ENCODE measurements at places on chromosomes 2 and 18.

DNA sequence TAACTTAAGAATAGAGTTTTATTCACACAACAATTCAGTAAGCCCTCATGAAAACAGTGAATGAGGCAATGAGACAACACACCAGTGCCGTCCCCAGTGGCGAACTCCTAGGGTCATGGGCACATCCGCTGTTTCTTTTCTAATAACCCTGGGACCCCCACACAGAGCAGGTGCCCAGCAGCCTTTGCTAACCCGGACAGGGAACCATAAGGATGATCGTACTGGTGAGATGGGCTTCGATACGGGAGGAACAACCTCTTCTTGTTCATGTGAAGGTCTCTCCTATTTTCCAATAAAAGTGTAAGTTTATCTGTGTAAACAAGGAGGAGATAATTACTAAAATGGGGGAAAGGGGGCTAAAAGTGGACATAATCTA is 97.4 kb upstream of the MGAT4A start:
- DNase-seq, result no peak

DNA sequence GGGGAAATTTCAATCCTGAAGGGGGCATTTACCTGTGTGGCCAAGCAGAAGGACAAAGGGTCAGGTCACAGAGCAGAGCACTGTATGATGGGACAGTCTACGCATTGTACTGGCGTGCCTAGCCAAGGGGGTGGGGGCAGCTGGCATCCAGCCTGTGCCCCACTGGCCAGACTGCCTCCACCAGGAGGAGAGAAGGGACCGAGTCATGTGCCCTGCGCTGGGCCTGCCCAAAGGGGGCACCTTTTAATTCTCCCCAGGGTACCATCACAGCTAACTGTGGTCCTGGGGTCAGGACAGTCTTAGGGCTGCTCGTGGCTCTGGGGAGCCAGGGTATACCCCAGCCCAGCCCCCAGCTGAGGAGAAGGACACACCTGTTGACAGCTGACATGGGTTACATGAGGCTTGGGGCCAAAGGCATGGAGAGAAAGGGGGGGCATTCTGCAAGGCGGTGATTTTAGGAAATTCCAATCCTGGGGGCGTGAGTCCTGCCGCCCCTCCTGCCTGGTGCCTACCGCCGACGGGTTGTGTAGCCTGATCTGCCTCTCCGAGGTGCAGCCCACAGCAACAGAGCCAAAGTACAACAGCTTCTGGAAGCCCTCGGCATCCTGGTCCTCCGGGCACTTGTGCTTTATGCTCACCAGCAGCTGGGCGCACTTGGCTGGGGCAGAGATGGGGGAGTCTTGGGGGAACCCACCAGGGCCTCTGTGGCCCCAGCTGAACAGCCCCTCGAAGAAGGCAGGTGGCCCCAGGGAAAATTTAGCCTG is 11.0 kb downstream of the CFAP65 start:
- DNase-seq, result no peak

DNA sequence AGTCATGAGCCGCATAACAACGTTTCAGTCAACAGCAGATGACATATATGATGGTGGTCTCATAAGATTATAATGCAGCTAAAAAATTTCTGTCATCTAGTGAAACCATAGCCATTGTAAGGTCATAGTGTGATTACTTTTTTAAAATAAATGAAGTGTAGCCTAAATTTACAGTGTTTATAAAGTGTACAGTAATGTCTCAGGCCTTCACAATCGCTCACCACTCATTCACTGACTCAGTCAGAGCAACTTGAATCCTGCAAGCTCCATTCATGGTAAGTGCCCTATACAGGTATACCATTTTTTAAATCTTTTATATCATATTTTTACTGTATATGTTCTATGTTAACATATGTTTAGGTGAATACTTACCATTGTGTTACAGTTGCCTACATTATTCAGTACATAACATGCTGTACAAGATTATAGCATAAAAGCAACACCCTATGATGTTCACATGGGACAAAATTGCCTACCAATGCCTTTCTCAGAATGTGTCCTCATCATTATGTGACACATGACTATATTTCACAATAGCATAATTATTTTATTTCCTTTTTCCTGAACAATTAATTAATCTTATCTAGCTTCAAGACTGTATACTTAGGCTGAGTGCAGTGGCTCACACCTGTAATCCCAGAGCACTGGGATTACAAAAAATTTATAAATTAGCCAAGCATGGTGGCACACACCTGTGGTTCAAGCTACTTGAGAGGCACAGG is 1115.9 kb upstream of the ZEB2 start:
- DNase-seq, result no peak

GRCh38 chr2:205054789-205055188 is 509.5 kb downstream of the PARD3B start:
- no peak for DNase-seq

DNA sequence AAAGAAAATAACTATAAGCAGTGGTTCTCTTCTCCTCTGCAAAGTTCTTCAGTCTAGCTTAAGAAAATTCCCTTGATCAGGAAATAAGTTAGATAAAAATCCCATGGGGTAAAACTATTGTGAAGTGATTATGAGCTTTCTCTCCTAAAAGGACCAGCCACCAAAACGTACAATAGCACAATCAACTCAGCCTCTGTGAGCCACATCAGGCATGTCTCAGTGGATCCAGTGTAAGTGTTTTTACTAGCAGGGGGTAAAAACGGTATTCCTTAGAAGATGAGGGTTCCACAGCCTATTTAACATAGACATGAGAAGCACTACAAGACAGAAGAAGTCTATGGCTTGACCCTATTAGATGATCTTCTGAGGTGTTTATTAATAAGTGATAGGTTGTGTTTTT is 503.2 kb downstream of the PIK3C3 start:
- DNase-seq, result no peak

- no peak for DNase-seq
These were observed 111.5 kb downstream of the CAPN13 start for GRCh38 chr2:30695749-30696148.
